Left lung (tissue), 14 donors: ENCODE measurements at places on chromosomes 3 and 15. TPM values are rescaled to one million over a fixed set of nuclear protein-coding genes. Genes with fewer than 3 reads are reported as not detected.

- peak; percentile 24 for DNase-seq
Observed at GRCh38 chr3:195226900-195227447, 44.0 kb downstream of the XXYLT1 start.

DNA sequence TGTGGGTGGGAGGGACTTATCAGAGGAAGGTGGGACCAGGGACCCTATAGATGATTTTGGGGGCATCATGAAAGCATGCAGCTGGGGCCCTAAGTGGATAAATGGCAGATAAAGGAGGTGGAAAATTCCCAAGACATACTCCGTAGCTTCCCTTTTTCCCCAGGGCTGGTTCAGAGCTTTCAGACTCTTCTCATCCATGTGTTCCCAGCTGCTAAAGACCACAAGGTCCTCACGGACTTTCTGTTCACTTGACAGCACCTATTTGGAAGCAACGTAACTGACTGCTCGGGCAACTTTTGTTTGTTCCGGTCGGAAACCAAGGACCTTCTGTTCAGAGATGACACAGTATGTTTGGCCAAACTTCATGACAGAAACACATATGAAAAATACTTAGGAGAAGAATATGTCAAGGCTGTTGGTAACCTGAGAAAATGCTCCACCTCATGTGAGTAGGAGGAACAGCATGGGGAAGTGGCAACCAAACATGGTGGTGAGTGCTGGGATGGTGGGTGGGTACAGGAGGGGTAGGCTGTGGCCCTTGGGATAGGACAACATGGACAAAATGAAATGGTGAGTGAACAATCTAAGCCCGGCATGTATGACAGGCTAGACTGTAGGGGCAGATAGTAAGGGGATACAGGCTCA, 28.7 kb upstream of the SRPRB start:
- DNase-seq = no peak

The OIP5 gene
- 7.8 TPM for polyA plus RNA-seq

The TRAK1 gene
- 29.5 TPM for polyA plus RNA-seq

GRCh38 chr15:89513284-89513683, 16.9 kb upstream of the RHCG start:
- no peak for DNase-seq

The SLITRK3 gene
- polyA plus RNA-seq = not detected

The FBXO40 gene
- polyA plus RNA-seq = 0.03 TPM

The CEMIP gene
- polyA plus RNA-seq = 29.4 TPM

DNA sequence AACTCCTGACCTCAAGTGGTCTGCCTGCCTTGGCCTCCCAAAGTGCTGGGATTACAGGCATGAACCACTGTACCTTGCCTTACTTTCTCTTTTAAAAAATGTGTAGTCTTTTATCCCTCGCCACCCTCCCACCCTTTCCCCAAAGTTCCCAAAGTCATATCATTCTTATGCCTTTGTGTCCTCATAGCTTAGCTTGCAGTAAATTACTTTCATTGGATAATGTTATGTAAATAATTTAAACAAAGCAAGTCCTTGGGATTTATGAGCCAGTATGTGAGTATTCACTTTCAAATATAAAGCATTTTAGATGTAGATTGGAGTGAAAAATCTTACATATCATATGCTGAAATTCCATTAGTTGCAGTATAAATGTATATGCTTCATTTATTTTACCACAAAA, 11.0 kb downstream of the GTF2A2 start:
- DNase-seq = no peak

DNA sequence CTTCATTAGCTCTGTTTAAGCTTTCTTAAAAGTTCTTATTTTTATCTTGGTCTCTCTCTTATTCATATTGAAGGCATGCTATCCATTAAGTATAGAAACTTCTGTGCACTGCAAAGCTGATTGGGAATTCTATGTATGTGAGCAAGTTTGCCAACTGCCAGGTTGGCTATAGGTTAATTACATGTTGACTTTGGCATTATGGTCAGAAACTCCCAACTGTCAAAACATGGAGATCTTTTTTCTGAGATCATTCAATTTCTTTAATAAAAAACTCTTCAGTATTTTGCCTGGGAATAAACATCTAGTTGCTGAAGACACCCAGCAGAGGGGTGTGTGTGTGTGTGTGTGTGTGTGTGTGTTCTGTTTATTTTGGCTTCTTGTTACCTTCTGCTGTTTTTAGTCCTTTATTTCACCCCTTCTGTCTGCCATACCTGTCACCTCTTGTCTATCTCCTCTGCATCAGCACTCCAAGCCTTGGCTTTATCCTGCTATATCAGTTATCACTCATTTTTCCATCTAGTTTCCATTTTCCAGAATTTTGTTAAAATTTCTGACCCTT, 1.3 kb upstream of the ARL14 start:
- DNase-seq = no peak

The P3H2 gene
- polyA plus RNA-seq = 36.6 TPM

The CHAC1 gene
- 1.1 TPM for polyA plus RNA-seq

The C3orf62 gene
- polyA plus RNA-seq = 12.7 TPM

The CHST2 gene
- 103 TPM for polyA plus RNA-seq

DNA sequence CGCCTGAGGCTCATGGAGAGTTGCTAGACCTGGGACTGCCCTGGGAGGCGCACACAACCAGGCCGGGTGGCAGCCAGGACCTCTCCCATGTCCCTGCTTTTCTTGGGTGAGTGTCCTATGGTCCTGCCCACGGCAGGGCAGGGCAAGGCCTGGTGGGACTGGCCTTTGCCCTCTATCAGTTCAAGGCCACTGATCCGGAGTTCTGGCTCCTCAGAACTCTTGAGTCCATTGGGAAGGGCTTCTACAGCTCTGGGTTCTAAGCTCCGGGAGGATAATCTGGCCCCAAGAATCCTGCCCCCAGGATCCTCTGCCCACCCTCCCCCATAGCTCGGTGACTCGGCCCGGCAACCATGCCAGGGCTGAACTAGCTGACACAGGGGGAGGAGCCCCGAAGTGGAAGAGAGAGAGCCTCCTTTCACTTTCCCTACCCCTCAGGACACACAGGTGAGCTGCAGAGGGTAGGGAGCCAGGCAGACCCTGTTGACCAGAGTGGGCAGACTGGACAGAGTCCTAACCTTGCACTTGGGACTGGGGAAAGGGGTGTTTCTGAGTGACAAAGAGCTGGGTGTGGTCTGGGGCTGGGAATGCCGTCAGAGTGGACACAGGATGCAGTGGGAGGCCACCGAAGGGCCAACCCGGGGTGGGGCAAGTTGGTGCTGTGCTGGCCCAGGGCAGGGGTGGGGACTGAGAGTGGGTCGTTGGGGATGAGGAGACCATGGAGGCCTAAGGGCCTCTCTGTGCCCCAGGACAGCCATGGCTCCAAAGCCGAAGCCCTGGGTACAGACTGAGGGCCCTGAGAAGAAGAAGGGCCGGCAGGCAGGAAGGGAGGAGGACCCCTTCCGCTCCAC, 664 bp downstream of the PARP3 start:
- DNase-seq = peak; percentile 83

The ZNF621 gene
- 37.0 TPM for polyA plus RNA-seq

- no peak for DNase-seq
Observed at GRCh38 chr3:87203809-87204208, 23.3 kb upstream of the CHMP2B start.

GRCh38 chr3:70982284-70982683, 601.2 kb downstream of the FOXP1 start:
- no peak for DNase-seq

The AGTR1 gene
- 28.2 TPM for polyA plus RNA-seq

The FAM107A gene
- 0.69 TPM for polyA plus RNA-seq

DNA sequence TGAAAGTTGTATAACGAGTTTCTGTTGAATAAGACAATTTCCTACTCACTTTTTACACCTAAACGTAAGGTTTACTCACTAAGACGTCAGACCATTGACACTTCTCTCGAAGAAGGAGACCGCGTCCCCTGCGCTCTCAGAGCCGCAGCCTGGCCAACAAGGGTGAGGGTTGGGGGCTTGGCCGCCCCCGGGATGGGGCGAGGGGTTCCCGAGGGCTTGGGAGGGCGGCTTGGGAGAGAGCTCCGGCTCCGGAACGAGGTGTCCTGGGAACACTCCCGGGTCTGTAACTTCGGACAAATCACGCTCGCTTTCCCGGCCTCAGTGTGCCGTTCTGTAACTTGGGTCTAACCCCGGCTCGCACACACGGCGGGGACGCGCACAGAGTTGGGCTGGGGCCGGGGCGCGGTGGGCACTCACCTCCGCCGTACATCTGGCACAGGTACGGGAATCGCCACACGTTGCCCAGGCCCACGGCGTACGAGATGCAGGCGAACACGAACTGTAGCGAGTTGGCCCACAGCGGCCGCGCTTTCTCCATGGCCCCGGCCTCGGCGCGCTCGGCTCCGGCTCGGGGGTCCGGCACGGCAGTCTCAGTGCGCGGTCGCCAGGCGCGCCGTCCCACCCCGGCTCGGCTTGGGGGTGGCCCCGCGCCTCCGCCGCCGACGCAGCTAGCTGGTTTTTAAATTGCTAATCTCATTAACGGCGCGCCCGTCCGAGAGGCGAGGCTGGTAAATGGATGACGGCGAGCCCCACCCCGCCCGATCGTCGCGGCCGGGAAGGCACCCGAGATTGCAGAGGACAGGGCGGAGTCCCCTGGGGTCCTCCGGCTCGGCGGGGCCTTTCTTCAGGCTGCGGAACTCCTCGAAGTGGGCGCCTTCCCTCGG, at the start of gene SLC6A20:
TSS of gene SLC6A20 (minus strand) at position 655 of the 884 bp plus-strand sequence. CDS start at position 538, 117 bp downstream.
- peak; percentile 74 for DNase-seq

DNA sequence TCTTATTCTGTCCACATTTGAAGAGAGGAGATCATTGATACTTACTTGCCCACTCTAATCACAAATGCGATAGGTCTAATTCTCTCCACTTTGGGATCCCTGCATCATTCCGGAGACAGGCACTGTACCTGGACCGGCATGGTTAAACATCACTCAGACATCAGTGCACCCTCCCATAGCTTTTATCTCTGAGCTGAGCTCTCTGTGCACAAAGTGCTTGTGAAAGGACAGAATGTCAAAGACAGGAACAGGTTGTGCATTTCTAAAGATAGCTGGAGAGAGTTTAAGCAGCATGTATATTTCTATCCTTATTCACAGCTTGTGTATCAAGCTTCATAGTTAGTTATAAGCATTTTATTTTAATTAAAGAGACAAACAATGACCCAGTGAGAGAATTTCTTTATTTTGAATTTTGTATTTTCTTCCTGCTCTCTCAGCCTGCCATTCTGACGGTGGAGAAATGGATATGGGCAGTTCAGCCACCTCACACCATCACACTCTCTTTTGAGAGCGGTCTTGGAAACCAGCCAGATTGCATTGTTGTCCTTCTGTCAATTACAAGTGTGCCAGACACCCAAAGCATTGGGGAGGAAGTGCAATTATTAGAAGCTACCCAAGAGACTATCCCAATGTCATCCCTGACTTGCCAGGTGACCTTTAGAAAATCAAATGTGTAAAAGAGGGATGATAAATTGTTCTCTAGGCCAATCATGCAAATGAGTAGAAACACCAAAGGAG, 65.2 kb upstream of the CHL1 start:
- no peak for DNase-seq

GRCh38 chr15:75738014-75738646, 25.5 kb upstream of the CSPG4 start:
- DNase-seq = peak; percentile 59

GRCh38 chr3:139105154-139105702, 60.5 kb upstream of the PRR23C start:
- DNase-seq = no peak

The FAM227B gene
- 11.9 TPM for polyA plus RNA-seq

DNA sequence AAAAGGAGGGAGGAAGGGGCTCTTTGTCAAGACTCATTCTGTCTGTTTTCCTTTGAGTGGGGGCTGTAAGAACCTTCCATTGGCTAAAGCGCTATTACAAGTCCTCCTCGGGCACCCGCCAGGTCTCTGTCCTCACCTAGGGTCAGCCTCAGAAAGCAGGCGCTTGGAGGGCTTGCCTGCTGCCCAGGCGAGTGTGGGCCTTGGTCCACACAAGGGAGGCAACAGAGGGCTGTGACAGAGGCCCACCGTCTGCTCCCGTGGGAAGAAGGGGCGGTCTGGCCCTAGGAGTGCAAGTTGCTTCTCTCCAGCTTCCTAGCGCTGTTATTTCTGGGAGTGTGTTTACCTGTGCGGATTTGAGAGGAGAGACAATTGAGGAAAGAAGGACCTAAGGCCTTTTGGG, 24.0 kb upstream of the EHD4 start:
- no peak for DNase-seq

DNA sequence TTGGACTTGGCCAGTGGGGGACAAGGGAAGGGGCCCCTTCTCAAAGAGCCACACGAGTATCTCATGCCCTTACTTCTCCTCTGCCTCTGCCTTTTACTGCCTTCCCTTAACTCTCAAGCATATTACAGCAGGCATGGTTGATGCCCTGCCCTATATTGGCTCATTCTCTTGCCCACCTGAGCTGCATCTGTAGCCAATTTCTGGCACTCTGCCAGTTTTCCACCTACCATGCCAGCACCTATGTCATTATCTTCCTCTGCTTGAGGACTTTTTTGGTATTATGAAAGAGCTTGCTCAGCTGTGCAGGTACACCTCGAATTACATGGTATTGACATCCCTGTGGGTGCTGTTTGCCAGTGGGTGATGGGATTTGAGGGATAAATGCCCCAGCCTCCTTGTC, 181.8 kb downstream of the OXSM start:
- no peak for DNase-seq

The WDR5B gene
- polyA plus RNA-seq = 10.0 TPM

DNA sequence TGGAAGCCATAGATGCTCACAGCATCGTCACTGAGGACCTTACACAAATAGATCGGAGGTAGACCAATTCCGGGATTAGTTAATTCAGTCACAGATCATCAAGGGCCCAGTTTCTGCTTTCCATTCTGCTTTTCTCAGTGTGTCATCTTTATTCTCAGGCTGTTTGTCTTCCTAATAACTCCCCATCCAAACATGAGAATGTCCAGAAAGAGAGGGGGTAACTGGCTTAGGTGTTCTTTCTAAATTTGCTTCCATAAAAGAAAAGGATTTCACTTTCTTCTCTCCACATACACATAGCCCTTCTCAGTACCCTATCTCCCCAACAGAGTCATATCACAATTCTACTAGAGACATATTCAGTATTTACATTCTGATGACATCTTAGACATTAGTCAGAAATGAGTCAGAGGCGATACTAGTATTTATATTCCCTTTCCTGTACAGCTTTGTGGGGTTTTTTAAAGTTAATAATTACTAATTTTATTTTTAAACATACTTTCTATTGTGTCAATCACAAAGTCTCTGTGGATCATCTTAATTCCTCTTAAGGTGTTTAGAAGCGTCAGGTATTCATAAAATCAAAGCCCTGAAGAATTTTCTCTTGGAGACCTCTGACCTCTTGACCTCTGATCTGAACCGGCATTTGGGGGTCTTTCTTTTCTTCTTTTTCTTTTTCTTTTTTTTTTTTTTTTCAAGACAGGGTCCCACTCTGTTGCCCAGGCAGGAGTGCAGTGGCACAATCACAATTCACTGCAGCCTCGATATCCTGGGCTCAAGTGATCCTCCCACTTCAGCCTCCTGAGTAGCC, 24.3 kb upstream of the IL12A start:
- no peak for DNase-seq

The MUSTN1 gene
- 0.34 TPM for polyA plus RNA-seq
